NCI-H748 treated with DMSO at 0.1 percent for 48 hours (cell line): ENCODE measurements at places on chromosomes 2 and 18.

DNA sequence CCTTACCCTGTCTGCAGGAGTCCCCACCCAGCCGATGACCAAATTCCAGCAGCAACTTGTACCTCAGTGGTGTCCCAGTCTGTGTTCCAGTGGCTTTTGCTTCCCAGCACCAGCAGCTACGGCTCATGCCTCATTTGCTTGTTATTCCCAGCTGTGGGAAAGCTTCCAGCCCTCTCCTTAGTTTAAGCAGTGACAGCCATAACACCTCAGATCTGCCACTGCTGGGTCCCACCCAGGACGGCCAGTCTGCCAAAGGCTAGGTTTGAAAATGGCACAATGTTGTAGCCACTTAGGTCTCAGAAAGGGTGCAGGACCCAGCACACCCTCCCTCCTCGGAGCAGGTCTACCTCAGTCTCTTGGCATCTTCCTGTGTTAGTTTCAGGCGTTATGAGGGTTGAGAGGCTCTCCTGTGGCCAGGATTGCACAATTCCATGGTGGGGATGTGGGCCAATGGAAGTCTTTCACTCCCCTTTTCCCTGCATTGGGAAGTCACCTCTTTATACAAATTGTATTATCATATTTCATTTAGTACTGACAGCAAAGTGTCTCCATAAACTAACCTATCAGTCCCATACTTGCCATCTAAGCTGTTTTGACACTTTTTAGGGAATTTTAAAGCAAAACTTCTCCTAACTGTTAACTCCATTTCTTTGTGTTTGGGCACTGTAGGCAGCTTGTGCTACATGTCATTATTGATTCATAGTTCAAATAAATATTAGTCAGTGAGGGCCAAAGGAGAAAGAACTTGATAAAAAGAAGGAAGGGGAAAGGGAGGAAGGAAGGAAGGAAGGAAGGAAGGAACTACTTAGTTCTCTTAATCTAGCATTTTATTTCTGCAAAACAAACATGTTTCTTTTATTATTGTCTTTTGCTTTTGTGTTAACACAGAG is 62.9 kb upstream of the FAM110C start:
- no peak for DNase-seq

DNA sequence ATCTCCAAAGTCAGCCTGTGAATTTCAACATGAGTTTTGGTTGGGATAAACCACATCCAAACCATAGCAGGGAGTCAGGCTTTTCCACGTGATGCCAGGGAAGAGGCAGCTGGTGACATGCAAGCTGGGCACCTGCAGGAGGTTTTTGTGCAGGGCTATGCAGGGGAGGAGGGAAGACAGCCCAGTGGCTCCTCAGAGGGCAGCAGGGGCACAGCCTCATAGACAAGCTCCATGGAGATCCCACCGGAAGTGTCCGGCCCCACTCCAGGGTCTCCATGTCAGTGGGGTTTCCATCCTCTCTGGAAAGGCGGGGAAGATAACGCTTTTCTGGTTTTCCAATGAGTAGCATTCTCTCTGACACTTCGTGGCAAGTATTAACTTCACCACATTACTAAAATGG is 135.6 kb upstream of the TPO start:
- DNase-seq = no peak

- no peak for DNase-seq
Measured at GRCh38 chr18:23012249-23012648, 79.1 kb downstream of the RBBP8 start.

DNA sequence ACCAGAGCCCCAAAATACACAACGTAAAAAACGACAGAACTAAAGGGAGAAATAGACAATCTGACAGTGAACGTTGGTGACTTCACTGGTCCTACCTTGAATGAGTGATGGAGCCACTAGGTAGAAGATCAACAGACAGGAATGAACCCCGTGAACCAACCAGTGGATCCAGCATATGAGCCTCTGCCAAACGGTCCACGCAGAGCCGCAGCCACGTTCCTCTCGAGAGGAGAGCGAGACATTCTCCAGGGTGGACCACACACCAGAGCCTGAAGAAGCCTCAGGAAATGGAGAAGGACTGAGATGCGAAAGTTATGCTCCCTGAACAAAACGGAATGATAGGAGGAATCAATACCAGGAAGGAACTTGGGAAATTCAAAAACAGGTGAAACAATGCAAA is 178.4 kb downstream of the RTP5 start:
- no peak for DNase-seq

GRCh38 chr2:226080334-226080733 is 680.8 kb downstream of the NYAP2 start:
- no peak for DNase-seq

DNA sequence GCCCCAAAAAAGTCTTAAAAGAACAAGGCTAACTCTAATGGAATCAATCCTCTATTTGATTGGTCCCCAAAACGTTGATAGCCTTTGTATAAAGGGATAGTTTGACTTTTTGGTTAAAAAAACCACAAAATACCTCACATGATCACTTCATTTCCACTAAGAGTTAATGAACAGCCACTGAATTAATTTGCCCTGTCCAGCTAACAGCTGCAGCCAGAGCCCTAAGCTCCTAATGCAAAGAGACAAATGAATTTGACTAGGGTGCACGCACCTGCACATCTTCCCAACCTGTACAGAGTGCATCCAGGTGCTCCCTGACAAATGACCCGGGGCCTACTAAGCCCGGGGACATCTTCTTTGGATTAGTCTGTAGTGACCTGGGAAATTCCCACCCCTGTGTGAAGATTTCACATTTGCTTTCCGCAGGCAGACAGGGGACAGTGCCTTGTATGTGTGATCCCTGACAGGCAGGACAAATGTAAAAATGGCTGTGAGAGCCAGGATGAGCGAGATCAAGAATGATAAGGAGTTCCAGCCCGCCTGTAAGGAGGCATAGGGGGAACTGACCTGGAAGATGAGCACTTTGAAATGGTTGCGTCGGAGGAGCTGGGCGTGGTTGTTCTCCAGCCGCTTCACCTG is 893 bp downstream of the CAVIN2 start:
- DNase-seq = no peak

DNA sequence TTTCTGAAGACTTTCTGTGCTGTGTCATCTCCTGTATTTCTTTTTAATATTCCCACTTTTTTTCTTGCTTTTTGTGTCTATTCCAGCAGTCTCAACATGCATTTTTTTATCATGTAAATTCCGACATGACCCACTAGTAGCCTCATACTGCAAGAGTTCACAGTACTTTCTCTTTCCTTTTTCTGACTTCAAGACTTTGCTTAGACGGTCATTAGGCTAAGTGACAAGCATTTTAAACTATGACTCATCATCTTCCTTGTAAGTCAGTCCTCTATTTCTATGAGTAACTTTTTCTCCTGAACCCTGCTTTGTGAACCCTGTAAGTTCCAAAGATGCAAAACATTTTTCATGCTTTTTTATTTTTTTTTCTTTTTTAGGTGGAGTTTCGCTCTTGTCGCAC is 381.2 kb downstream of the TXNL1 start:
- no peak for DNase-seq
